ENCODE measurements at places on chromosomes 12 and 14.

- no peak for DNase-seq
These were observed 667 bp upstream of the ITFG2 start for GRCh38 chr12:2811801-2812200.

- no peak for DNase-seq
These were observed 1397.2 kb downstream of the LRFN5 start for GRCh38 chr14:43003845-43004244.

DNA sequence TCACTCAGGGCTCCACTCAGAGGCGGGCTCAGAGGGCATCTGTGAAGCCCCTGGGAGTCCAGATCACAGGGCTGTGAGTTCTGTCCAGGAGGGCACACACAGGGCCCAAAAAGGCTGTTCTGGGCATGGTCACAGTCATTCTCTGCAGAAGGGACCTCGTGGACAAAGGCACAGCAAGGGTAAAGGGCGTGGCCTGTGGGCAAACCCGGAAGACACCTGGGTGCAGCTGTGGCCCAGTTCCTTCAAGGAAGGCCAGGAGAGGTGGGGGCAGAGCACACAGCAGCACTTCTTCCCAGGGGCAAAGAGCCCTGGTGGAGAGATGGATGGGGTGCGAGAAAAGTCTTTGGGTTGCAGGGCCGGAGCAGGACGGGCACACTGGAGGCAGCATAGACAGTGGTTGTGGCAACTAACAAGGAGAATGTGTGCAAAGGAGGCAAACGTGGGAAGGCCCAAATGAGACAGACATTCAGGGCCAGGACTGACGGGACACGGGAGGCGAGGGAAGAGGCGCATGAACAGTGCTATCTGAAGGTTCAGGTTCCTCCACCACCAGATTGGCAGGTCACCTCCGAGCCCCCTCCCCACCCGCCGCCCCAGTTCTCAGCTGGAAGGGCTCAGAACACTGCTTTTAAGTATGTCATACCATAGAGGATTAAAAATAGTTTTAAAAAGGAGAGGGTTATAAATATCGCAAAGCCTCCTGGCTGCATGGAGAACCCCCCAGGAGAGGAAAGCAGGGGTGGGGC lies 8.9 kb downstream of the CLMN start:
- DNase-seq, result no peak

DNA sequence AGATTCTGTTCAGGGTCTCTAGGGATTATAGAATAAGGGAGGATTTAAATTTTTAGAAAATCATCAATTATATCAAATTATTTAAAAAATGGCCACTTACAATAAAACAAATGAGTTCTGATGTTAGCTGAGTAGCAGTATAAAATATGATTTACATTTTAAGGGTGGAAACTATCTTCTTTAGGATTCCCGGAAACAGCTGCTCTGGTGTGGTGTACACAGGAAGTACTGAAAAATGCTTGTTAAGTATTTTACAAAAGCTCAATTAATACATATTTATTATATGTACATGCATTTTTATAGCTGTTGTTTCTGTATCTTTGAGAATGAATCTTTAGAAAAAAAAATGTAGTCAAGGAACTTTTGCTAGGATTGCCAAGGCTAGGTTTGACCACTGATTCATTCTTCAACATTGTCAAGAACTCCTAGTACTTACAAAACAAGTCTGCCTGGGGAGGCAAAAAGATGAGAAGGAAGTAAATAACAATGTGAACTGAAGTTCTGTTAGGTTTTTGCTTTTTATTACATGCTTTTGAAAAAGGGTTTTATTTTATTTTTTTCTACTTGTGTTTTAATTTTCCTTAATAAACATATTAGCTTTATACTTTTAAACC lies 48.0 kb downstream of the ARF6 start:
- no peak for DNase-seq

DNA sequence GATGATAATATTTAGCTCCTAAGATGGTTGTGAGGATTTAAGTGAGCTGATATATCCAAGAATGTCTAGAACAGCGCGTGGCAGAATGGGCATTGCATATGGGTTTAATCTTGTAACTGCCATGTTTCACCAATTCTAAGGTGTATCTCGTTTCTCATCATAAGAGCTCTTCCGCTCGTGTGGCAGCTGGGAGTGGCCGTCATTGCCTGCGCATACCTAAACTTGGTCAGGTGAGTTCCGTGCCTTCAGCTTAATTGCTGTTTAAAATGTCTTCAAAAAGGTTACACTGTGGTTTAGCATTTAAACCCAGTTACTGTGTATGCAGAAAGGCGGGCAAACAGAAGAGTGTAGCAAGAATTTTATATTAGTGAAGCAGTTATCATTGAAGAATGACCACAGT lies 4.5 kb upstream of the AQP2 start:
- no peak for DNase-seq

GRCh38 chr12:87280893-87281292 lies 748.3 kb downstream of the C12orf50 start:
- DNase-seq, result no peak

- DNase-seq, result no peak
These were observed 713.2 kb downstream of the FLRT2 start for GRCh38 chr14:86243158-86243557.

- no peak for DNase-seq
These were observed 181.5 kb upstream of the PELI2 start for GRCh38 chr14:55936691-55937090.

DNA sequence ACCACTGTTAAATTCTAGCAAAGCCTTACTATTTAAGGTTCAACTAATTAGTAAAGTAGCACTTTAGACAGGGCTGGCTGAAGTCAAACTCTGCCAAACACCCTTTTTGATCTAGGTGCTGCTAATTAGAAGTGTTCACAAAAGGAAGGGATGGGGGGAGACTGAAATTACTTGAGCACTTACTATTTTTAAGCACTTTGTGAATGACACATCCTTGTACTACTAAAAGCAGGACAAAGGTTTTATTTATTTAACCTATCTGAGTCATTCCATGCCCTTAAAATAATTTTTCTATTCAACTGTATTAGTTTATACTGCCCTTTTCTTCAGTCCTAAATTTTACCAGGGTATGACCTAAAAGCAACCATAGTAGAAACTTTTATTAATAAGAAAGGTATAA lies 20.1 kb downstream of the MBIP start:
- DNase-seq, result no peak

- no peak for DNase-seq
These were observed 4.7 kb upstream of the PFDN5 start for GRCh38 chr12:53290661-53291060.

GRCh38 chr12:120783197-120783596 lies 57.6 kb downstream of the ACADS start:
- DNase-seq, result no peak

DNA sequence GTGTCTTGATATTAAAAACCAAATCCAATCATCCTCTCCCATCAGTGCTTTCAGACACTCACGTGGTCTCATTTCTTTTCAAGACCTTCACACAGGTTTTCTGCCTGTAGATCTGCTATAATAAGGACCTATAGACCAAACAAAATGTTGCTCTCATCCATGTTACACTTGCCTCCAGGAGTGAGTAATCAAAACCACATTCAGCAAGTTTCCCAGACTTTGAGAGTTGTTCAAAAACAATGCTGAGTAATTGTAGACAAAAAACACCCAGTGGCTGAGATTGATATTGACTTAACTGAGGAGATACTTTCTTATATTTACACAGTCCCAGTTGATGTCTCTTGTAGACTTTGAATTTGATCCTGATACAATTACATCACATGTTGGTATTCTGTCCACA lies 383.1 kb downstream of the TMEM132D start:
- DNase-seq, result no peak

DNA sequence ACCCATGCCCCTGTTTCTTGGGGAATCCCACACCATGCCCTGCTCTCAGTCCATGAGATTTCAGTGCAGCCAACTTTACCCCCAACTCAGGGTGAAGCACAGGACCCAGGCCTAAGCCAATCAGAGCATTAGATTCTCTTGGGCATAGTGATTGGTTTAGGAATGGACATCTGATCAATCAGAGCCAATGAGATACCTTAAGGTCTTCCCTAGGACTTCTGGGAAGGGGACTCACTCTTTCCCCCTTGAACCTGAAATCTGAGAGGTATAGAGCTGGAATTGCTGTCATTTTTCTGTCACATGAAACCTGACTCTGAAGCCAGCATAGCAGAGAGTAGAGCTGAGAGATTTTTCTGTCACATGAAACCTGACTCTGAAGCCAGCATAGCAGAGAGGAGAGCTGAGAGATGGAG lies 127.1 kb downstream of the ZFP36L1 start:
- no peak for DNase-seq

GRCh38 chr14:100334904-100335303 lies 11.8 kb downstream of the SLC25A47 start:
- DNase-seq, result no peak

DNA sequence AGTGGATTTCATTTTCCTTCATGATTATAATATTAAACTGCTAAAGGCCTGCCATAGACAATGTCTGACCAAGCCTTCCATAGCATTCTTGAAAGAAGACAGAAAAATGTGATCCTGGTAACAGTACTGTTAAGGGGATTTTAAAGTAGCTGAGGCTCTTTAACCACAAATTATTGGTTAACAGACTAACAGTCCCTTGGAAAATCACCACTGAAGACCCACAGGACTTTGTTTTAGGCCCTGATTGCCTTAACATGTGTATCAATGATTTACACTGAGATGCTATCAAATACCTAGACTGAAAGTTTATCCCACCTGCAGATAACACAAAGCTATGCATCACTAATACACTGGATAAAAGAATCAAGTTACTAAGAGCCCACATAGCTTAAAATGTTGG lies 6.0 kb downstream of the KRT79 start:
- no peak for DNase-seq

DNA sequence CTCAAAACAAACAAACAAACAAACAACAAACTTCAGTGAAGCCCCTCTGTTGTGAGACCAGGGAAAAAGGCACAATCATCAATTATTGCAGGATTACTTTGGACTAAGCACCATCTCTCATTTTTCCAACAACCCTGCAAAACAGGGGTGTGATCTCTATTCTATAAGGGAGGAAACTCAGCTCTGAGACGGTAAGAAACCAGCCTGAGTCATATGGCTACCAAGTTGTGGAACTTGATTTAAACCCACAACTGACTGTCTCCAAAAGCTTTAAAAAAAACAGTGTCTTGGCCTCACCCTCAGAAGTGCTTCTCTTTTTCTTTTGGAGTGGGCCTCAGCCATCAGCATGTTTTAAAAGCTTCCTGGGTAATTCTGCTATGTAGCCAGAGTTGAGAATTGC lies 49.8 kb downstream of the RIN3 start:
- DNase-seq, result peak; percentile 57

GRCh38 chr12:117830471-117830870 lies 138.3 kb downstream of the KSR2 start:
- peak; percentile 58 for DNase-seq

DNA sequence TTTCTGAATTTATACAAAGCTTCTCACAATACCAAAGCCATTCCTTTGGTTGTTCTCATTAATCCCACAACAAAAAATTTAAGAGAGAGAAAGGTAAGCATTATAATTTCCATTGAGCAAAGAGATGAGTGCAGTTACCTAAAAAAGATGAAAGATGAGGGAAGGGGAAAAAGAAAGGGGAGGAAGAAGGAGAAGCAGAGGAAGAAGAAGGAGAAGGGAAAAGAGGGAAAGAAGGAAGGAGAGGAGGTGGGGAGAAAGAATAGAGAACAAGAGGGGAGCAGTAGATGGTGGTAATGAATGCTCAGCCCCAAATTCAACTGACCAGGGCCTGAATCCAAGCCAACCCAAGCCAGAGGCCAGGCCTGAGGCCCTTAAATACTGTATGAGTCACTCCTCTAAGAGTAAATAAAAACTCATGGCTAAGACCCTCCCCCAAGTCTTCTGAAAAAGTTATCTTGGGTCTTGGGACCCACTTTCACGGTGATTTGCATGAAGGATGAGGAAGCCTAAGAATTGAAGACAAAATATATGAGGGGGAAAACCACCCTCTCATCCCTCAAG lies 144.6 kb downstream of the ITPR2 start:
- no peak for DNase-seq

GRCh38 chr12:24379861-24380521 lies 430.5 kb upstream of the SOX5 start:
- DNase-seq, result no peak

DNA sequence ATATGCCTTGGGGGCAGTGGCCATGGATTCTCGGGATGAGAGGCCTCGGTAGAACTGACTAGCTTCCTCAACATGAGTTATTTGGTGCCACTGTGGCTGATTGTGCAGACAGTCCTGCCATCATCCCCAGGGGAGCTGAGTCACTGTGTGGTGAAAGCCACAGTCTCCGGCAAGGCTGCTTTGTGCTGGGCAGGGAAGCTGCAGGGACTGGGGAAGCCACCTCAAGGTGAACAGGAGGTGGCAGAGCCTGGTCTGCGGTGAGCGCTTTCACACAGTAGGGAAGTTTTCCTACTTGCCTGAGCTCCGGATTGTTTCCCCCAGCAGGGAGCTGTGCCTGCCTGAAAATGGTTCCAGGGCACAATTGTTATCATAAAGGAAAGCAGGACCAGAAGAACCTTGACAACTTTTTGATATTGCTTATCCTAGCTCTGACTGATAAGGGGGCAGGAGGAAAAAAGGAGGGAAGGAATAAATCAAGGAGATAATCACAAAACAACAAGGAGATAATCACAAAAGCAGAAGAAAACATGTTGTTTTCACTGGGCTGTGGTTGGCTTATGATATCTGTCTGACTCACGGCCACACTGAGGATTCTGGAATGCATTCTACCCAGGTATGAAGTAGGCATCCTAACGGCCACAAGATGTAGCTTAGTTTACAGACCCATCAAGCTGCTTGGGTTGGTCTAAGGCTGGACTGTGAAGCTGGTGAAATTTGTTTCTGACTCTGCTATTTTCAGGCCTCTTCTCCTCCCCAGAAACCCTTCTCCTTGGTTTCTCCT lies 32.2 kb upstream of the GNG2 start:
- DNase-seq, result no peak

- peak; percentile 36 for DNase-seq
These were observed 17.6 kb upstream of the GPR33 start for GRCh38 chr14:31505411-31505810.

DNA sequence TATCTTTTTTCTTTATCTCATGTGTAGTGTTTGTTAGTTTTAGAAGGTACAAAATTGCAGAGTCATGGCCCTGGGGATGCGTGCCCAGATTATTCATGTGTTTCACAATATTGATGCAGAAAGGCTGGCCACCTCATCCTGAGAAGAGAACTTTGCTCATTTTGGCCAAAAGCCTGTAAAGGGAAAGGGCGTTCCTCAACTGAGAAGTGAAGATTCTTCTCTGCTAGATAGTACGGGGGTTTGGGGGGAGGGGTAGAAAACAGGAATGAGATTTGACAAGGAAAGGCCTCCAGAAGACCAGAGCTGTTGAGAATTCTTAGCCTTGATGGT lies 1.7 kb downstream of the MGST1 start:
- peak; percentile 91 for DNase-seq

- DNase-seq, result no peak
These were observed 414.4 kb downstream of the FUT8 start for GRCh38 chr14:65826946-65827345.

DNA sequence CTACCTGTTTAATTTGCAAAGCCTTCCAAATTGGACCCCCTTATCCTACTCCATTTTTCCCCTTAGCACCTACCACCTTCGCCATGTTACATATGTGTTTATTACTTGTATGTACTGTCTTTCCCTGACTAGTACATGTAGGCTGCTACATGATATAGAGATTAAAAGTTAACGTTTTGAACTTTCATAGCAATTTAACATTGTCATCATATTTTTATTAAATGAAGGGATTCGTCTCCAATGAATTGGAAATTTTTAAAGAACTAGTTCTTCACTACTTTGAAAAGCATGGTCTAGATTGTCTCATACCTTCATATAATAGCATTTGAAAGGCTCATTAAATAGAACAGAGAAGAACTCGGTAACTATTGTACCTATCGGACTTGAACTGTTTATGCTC lies 64.9 kb upstream of the REP15 start:
- DNase-seq, result no peak

Data from stromal cell of bone marrow (primary cell).